ENCODE measurements at places on chromosomes 4 and X. TPM values are rescaled to one million over a fixed set of nuclear protein-coding genes. Genes with fewer than 3 reads are reported as not detected.

DNAJB14 gene
- 35.6 TPM for total RNA-seq

GPC4 gene
- total RNA-seq = 8.6 TPM

MAGEA2 gene
- not detected for total RNA-seq

DNA sequence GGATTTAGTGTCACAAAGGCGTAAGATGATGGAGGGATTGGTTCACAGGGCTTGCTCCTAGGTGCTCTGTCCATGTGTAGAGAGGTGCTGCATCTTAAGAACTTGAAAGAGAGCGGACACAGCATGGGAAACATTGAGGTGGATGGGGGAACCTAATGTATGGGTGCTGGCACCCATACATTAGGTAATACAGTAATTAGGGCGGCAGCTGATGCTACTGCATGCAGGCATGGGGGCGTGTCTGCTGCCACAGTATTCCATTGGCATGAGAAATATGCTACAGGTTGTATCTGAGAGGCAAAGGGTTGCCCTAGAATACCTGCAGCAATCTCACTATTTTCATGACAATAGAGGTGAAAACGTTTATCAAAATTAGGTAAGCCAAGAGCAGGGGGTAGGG lies 45.8 kb upstream of the UXT start:
- no peak for DNase-seq

DNA sequence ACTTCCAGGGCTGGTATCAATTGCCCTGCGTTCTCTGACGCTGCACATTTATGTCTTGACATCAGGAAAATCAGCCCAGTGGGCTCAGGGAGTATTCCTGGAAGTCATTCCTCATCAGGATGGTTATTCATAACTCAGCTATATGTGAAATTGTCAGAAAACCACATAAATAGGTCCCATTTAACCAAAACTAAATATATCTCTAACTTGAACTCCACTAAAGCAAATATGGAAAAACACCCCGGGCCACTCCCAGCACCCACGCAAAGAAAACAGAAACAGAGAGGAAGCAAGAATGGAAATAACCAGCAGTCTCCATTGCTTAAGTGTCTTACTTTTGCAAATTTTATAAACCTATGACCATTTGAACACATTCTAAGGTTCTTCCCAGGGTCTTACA lies 112.0 kb downstream of the IRF2 start:
- DNase-seq = no peak
- H3K27ac ChIP-seq = no peak overlapping the region
- no peaks in the 10 kb centered on the region for H3K27me3 ChIP-seq
- H3K36me3 ChIP-seq = no peaks in the 10 kb centered on the region
- H3K4me3 ChIP-seq = no peak overlapping the region

DNA sequence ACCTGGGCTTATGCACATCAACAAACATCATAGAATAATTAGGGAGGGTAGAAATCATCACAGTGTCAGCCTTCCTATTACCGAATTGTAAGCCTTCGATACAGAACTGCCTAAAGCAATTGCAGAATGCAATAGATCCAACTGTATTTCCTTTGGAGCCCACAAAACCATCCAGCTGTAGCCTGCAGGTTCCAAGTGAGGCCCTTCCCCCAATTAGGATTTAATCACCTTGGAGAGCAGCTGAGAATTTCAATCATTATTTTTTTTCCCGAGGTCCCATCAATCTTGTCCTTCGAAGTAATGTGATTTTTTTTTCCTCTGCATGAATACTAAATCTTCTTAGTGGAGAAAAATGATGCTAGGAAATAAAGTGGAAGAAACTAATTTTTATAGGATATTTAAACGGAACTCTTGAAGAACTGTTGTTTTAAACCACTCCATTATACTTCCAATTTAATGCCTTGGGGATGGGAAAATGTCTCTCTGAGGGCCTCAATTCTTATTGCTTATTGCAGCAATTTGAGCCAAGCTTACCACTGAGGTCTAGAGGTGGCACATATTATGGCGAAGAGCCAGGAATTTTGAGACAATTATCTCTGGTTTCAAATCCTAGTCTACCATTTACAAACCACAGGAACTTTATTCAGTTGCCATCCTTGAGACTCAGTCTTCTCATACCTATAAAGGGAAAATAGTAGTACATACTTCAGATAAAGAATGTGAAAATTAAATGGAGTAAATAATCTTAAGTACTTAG lies 953.4 kb upstream of the IGFBP7 start:
- H3K27ac ChIP-seq = no peak overlapping the region
- DNase-seq = no peak

DNA sequence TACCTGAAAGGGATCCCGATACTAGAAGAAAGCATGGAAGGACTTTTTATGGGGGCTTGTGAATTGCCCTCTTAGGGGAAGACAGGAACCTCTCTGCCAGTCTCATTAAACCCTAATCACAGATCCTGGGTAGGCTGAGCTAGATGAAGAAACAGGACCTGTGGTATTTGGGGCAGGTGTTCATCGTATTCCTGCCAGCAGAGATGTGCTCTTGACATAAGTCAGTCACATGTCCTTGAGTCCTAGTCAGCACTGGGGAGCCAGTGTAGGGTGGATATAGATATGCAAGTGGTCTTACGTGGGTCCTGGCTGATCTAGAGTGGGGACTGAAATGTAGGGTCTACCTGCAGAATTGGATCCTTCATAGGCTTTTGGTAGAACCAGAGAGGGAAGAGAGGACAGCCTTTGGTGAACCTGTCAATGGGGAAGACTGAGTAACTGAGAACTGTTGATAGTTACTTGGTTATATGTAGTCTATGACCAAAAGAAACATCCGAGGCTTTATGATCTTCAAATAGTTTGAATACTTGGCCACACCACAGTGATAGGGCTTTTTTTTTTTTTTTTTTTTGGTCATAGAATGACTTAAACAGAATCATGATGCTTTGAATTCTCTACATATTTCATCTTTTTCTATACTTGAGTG lies 63.5 kb upstream of the WDR1 start:
- H3K27ac ChIP-seq = no peak overlapping the region
- DNase-seq = no peak
- H3K4me3 ChIP-seq = no peak overlapping the region
- H3K36me3 ChIP-seq = no peaks in the 10 kb centered on the region

DNA sequence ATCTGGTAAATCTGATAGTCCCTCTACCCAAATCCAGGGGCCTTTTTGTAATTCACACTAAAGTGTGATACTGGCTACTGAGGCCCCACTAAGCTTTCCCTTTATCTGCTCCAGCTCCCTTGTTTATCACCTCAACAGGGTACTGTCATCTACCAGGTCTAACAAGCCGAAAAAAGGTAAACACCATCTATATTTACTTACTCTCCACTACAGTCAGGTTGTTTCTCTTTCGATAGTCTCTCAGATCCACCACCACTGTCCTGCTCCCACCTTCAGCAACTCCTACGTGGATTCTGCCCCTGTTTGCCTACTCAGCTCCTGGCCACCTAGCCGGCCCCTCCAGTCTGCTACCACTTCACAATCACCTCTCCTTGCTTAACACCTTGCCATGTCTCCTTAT lies 3.3 kb downstream of the ITIH6 start:
- DNase-seq = no peak
- H3K27me3 ChIP-seq = no peaks in the 10 kb centered on the region
- H3K4me1 ChIP-seq = no peaks in the 10 kb centered on the region
- H3K27ac ChIP-seq = no peak overlapping the region
- H3K4me3 ChIP-seq = no peak overlapping the region

DNA sequence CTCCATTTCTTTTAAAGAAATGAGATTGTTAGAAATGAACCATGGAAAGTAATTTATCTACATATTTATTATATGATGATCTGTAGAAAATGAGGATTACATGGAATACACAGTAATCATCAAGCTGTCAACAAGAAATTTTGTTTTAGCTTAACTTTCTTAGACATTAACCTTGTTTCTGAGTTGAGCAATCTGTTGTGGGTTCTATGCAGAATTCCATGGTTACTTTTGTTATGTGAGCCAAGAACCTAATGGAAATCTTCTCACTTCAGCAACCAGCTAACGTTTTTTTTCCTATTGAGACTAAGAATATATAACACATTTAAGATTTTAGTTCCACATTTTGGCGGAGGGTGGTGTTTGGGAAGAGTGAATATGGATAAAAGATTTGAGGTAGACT lies 136.1 kb upstream of the SLC4A4 start:
- no peaks in the 10 kb centered on the region for H3K36me3 ChIP-seq
- H3K27ac ChIP-seq = no peak overlapping the region
- no peak for DNase-seq
- H3K4me3 ChIP-seq = no peak overlapping the region

- no peaks in the 10 kb centered on the region for H3K36me3 ChIP-seq
- DNase-seq = no peak
- no peaks in the 10 kb centered on the region for H3K4me1 ChIP-seq
- H3K27ac ChIP-seq = no peak overlapping the region
- no peak overlapping the region for H3K4me3 ChIP-seq
These were observed 102.2 kb downstream of the MXRA5 start for GRCh38 chrX:3244203-3244743.
